ENCODE measurements at places on chromosomes 5 and 9.

DNA sequence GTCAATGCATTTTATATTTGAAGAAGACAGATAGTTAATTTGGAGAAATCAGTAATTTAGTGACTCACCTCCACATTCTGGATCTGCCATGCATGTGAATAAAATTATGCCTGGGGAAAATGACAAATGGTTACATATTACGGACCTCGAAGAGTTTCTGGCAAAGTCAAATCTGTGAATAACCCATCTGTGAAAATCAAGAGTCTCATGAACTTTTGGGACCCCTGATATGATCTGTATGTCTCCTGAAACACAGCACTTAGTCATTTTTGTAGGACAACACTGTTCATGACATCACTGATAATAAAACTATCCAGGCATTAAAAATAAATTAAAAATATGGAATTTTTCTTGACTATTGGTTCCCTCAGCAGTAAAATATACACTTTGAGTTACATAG, 584.5 kb downstream of the TLE4 start:
- no peak for DNase-seq

DNA sequence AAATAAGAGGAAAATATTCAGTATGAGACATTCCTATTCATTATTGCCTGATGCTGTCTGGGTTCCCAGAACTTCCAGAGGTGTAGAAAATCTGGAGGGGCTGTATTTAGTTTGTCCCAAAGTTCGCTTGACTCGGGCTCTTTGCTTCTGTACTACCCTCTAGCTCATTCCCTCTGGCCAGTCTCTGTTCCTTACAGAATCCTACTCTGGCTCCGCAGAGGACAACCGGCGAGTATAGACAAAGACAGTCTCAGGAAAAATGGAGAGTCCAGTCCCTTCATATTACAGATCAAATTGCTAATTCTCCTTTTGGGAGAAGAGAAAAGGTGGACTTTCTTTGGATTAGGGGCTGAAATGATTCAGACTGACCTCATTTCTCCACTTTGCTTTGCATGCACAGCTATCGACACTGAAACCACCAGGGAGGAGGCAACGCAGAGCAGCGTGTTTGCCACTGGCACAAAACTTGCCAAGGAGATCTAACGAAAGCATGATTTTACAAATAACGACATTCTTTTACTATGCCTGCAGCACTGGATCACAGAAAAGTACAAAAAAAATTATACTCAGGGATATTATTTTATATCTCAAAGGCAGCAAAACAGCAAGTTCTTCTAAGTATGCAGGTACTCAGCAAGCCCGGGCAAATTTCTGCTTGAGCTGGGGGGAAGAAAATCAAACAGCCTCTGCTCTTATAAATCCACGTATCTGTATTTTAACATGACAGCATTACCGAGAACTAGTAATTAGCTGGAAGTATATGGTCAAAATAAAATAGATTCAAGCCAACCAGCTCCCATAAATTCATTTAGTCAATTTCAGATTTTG, 279.7 kb downstream of the NPR3 start:
- no peak for DNase-seq

DNA sequence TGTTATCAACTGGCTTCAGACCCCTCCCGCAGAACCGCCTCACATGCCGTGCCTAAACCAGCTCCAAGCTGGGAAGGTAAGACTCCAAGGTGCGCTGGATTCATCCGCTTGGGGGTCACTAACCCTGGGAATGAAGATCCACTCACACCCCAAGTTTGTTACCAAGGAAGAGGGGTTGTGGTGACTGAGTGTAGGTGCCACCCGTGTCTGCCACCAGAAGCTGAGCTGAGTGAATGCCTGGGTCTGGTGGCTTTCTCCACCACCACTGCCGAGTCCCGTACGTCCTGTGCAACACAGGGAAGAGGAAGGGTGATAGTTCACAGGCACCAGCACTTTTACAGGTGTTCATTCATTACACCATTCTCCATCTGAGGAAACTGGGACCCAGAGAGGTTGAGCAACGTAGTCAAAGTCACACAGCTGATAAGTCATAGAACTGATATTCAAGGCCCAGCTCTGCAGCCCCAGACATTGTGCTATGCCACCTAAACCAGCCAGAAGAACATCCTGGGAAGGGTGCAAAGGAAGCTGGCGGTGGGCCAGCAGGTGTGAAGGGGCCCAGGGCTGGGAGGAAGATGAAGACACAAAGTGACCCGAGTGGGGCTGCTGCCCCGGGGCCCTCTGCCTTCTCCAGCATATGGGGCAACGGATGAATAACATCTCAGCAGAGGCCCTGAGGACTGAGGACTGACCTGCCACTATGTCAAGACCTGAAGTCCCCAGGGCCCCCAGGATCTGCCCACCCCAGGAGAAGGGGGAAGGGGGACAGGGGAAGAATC, 70.9 kb upstream of the PPP1R26 start:
- DNase-seq, result no peak

GRCh38 chr5:139386050-139386438, 2.9 kb upstream of the SLC23A1 start:
- DNase-seq, result no peak

DNA sequence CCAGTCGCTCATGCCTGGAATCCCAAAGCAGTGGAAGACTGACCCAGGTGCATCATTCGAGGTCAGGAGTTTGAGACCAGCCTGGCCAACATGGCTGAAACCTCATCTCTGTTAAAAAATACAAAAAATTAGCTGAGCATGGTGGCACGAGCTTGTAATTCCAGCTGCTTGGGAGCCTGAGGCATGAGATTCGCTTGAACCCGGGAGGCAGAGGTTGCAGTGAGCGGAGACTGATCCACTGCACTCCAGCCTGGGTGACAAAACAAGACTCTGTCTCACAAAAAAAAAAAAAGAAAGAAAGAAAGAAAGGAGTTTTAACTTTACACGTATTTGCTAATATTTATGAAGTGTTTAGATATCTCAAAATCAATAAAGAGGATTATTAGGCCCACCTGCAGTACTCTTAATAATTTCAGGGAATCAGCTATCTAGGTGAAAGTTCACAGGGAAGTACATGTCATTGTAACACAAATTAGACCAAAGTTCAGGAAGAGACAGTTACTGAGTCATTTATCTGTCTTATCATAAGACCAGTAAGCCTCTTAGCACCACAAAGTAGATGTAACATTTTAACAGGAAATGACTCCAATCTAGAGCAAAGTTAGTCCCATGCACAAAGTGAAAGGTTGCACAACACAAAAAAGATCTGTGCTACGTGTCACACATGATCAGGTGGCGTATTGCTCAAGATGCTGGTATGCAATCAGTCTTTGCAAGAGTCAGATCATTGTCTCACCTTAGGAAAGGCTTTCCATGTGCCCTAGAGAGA, 34.1 kb upstream of the PLIN2 start:
- peak; percentile 88 for DNase-seq

DNA sequence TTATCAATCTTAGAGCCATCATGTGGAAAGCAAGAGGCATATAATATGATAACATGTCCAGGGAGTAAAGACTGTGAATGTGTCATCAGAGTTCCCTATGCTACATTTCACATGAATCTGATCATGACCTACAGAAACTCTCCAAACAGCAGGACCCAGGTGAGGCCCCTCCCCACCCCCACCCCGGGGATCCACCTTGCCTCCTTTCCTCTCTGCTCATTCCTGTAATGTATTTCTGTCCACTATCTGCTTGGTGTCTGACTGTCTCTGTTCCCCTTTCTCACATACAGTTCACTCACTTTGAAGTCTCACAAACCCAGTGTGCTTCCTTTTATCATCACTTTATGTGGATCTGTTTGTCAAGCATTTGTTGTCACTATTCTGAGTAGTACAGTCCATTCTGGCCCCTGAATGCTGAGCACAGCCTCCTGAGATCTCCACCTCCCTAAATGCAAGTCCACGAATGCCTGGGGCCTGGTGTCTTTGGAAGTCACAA, 76.4 kb upstream of the SMARCA2 start:
- DNase-seq, result no peak

- peak; percentile 56 for DNase-seq
Measured at GRCh38 chr5:134435560-134435959, 23.9 kb upstream of the CDKN2AIPNL start.

DNA sequence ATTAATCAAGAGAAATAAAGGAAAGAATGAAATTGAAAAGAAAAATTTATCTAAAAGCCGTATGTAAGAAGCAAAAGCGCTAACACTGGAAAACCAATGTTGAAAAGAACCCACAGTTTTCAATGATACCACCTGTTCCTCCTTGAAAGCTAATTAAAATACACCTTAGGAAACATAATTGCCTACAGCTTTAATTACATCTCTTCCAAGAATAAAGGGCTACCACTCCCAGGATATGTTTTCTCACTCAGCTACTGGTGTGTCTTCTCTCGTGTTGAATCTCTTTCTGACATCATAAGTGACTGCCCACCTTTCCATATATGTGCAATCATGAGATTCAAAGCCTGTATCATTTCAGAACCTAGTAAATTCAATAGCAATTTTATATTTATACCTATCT, 880.6 kb upstream of the DMAC1 start:
- no peak for DNase-seq

Data from NCI-H226 (cell line).